ENCODE measurements at places on chromosomes 1 and 21. TPM values are rescaled to one million over a fixed set of nuclear protein-coding genes. Genes with fewer than 3 reads are reported as not detected.

The EPB41 gene
- 7.4 TPM for polyA plus RNA-seq

The CADM3 gene
- polyA plus RNA-seq: 0.78 TPM

- no peak overlapping the region for H3K27ac ChIP-seq
- no peaks in the 10 kb centered on the region for H3K36me3 ChIP-seq
- H3K4me3 ChIP-seq: no peak overlapping the region
- no peaks in the 10 kb centered on the region for H3K27me3 ChIP-seq
- H3K4me1 ChIP-seq: no peaks in the 10 kb centered on the region
- DNase-seq: no peak
Observed at GRCh38 chr1:55623311-55623710, 408.1 kb upstream of the USP24 start.

The MIXL1 gene
- polyA plus RNA-seq: not detected

DNA sequence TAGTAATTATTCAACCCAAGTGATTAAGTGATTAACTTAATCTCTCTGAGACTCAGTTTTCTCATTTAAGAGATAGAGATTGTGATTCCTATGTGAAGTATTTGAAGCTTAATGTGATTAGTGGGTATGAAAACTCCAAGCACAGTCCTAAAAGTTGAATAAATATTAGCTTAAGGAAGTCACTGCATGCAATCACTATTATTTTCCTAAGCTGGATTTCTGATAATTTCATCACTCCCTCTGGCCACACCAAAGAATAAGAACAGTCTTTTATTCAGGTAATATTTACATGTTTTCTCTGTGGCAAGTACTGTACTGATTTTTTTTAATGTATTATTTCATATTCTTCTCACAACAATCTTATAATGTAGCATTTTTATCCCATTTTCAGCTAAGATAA is 31.1 kb downstream of the CD55 start:
- DNase-seq: no peak
- H3K4me3 ChIP-seq: no peak overlapping the region
- no peak overlapping the region for H3K27ac ChIP-seq
- no peaks in the 10 kb centered on the region for H3K4me1 ChIP-seq
- H3K36me3 ChIP-seq: no peaks in the 10 kb centered on the region
- H3K27me3 ChIP-seq: no peaks in the 10 kb centered on the region

The KRTAP21-2 gene
- polyA plus RNA-seq: not detected

The GRHL3 gene
- not detected for polyA plus RNA-seq

DNA sequence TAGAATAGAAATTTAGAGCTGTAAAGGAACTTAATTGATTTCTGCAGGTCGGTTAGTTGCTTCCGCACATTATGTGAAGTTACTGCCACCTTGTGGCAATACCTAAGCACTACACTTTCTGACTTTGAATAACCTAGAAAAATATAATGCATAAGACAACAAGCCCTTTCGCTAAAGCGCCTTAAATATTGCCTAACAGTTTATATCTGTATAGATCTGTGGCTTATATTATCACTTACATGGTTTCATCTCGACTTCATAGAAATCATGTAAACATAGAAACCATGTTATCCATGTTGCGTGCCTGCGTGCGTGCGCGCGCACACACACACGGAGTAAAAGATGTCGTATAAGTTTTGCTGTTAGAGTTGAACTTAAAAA is 10.9 kb upstream of the IFI16 start:
- H3K4me3 ChIP-seq: peak overlapping the region; percentile 71
- H3K27ac ChIP-seq: peak overlapping the region; percentile 97
- H3K4me1 ChIP-seq: peaks cover 6% of the 10 kb centered on the region
- no peaks in the 10 kb centered on the region for H3K36me3 ChIP-seq

DNA sequence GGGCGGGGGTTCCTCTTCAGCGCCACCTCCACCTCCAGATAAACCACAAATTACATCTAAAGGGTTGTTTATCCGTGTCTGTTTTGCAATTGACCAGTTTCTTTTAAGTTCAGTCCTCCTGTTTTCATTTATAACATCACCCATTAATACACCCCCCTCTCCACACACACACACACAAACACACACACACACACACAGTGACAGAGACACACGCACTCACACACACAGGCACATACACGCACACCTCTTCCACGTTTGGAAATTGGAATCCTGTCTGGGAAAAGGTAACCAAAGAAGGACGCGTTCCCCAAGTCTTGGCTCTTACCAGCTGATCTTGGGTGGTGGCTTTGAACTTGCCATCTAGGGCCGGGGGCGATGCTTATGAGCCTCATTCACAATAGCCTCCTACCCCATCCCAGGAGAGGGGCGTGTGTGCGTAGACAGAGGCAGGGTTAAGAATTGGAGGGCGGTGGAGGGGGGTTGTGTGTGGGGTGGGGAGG is 442 bp upstream of the CSMD2 start:
- DNase-seq: peak; percentile 42
- no peaks in the 10 kb centered on the region for H3K36me3 ChIP-seq
- no peaks in the 10 kb centered on the region for H3K27me3 ChIP-seq
- H3K27ac ChIP-seq: no peak overlapping the region
- no peaks in the 10 kb centered on the region for H3K4me1 ChIP-seq

- no peaks in the 10 kb centered on the region for H3K36me3 ChIP-seq
- H3K4me3 ChIP-seq: no peak overlapping the region
- peaks cover 13% of the 10 kb centered on the region for H3K4me1 ChIP-seq
- no peaks in the 10 kb centered on the region for H3K27me3 ChIP-seq
- DNase-seq: no peak
Observed at GRCh38 chr1:109756848-109757521, 6.7 kb downstream of the EPS8L3 start.

- H3K27me3 ChIP-seq: no peaks in the 10 kb centered on the region
- H3K4me3 ChIP-seq: no peak overlapping the region
- peaks cover 34% of the 10 kb centered on the region for H3K4me1 ChIP-seq
- no peak for DNase-seq
- no peak overlapping the region for H3K27ac ChIP-seq
Observed at GRCh38 chr1:30822006-30822405, 64.4 kb upstream of the LAPTM5 start.

The OR2T2 gene
- polyA plus RNA-seq: not detected

GRCh38 chr1:212621043-212621948 is 12.7 kb downstream of the ATF3 start:
- DNase-seq: no peak
- H3K4me3 ChIP-seq: no peak overlapping the region

DNA sequence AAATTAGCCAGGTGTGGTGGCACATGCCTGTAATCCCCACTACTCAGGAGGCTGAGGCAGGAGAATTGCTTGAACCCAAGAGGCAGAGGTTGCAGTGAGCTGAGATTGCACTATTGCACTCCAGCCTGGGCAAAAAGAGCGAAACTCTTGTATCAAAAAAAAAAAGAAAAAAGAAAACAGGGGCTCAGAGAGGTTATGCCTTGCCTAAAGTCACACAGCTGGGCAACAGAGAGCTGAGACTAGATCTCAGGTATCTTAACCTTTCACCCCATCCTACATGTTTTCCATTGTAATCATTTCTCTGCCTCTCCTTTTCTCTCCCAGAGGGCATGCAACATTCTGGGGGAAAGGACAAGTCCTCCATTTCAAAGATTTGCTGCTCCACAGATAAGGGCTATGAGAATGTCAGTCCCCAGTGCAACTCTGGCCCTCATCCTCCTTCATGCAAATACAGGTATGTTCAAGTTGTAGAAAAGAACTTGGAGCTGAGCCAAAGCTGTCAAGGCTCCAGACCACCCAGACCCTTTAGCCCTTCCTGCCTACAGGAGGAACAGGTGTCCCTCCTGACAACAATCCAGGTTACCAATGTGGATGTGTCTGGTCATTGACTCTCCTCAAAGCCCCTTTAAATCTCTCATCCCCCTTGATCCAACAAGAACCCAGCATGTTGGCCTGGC is 6.9 kb downstream of the SLC9A1 start:
- H3K36me3 ChIP-seq: no peaks in the 10 kb centered on the region
- no peak overlapping the region for H3K4me3 ChIP-seq
- no peaks in the 10 kb centered on the region for H3K27me3 ChIP-seq
- peaks cover 61% of the 10 kb centered on the region for H3K4me1 ChIP-seq

DNA sequence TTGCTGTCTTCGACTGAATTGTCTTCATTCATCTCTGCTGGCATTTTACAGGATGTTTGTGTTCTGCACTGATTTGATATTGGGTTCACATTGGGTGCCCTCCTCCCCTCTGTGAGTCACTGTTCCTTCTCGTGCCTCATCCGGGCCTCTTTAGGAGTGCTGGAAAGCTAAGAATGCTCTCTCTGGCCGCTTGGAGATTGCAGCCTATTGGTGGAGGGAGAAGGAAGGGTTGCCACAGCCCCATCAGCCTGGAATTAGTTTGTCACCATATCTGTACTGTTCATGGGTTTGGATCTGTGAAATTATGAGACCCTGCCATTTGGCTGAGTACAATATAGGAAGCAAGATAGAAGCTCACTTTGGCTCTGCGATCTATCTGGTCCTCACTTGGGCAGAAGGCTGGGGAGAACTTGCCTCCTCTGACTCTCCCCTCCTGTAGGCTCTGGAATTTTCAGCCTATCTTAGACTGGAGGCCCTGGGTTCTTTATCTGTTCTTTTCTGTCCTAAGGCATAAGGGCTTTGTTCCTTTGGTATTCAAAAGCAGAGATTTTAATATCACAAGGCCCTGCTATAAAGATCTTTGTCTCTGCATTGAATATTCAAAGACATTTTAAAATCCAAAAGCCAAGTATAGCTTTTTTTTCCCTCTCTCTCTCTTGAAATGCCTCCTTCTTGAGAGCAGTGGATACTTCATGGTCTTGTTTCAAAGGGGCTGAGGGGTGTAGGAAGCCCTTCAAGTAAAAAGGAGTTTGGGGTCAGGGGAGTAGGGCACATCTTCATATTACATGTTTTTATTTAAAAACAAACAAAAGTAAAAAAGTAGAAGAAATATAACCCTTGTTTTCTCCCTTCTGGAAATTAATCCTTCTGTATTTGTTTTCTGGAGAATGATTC is 347.9 kb downstream of the ZP4 start:
- H3K36me3 ChIP-seq: no peaks in the 10 kb centered on the region
- no peak overlapping the region for H3K27ac ChIP-seq
- no peaks in the 10 kb centered on the region for H3K27me3 ChIP-seq
- no peak for DNase-seq
- H3K4me1 ChIP-seq: no peaks in the 10 kb centered on the region

Data from SK-N-SH (cell line).